Activated CD4-positive, alpha-beta T cell treated with anti-CD3 and anti-CD28 coated beads, Interleukin-2, amount 10 ng/mL, durations not matched to agents 24 days and 14 days (primary cell): ENCODE measurements at places on chromosomes 5 and 9. TPM values are rescaled to one million over a fixed set of nuclear protein-coding genes. Genes with fewer than 3 reads are reported as not detected.

Gene AMBP
- not detected in 2 replicates for total RNA-seq

GRCh38 chr5:124659798-124660197, 86.6 kb downstream of the ZNF608 start:
- peaks cover 9% of the 10 kb centered on the region for H3K27me3 ChIP-seq
- no peaks in the 10 kb centered on the region for H3K4me1 ChIP-seq
- no peaks in the 10 kb centered on the region for H3K36me3 ChIP-seq
- H3K4me3 ChIP-seq: no peak overlapping the region
- no peak overlapping the region for H3K27ac ChIP-seq

GRCh38 chr5:27788184-27788583, 749.8 kb upstream of the CDH9 start:
- H3K4me3 ChIP-seq: no peak overlapping the region
- DNase-seq: no peak
- no peaks in the 10 kb centered on the region for H3K27me3 ChIP-seq
- no peaks in the 10 kb centered on the region for H3K4me1 ChIP-seq

GRCh38 chr9:95249986-95250385, 67.5 kb downstream of the FANCC start:
- no peak for DNase-seq
- H3K27ac ChIP-seq: no peak overlapping the region
- H3K4me3 ChIP-seq: no peak overlapping the region

Gene LECT2
- total RNA-seq: not detected in 2 replicates

- H3K27me3 ChIP-seq: no peaks in the 10 kb centered on the region
- H3K4me1 ChIP-seq: no peaks in the 10 kb centered on the region
- H3K4me3 ChIP-seq: no peak overlapping the region
Measured at GRCh38 chr5:13510616-13511015, 433.9 kb downstream of the DNAH5 start.

Gene STKLD1
- total RNA-seq: 0.16 and 0.33 TPM in 2 replicates

Gene ANKRD34B
- not detected in 2 replicates for total RNA-seq

DNA sequence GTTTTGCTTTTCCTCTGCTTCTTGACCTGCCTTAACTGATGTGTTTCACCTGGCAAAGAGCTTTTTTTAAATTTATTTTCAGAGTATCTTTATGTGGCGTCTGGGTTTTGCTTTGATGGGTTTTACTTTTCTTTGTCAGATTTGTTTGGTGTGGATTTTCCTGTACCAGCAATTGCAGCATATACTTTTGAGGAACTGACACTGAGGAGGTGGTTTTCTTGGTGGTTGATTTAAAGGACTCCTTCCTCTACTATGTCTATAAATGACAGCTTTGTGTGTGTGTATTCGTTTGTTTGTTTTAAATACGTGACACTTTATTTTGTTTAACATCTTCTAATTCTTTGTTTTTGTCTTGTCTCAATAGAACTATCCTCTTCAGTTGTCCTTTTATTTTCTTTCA, 1071.9 kb upstream of the ARRDC3 start:
- no peak for DNase-seq
- no peaks in the 10 kb centered on the region for H3K4me1 ChIP-seq
- H3K4me3 ChIP-seq: no peak overlapping the region
- no peaks in the 10 kb centered on the region for H3K36me3 ChIP-seq
- no peak overlapping the region for H3K27ac ChIP-seq

Gene NR4A3
- 51.1 and 52.8 TPM in 2 replicates for total RNA-seq

DNA sequence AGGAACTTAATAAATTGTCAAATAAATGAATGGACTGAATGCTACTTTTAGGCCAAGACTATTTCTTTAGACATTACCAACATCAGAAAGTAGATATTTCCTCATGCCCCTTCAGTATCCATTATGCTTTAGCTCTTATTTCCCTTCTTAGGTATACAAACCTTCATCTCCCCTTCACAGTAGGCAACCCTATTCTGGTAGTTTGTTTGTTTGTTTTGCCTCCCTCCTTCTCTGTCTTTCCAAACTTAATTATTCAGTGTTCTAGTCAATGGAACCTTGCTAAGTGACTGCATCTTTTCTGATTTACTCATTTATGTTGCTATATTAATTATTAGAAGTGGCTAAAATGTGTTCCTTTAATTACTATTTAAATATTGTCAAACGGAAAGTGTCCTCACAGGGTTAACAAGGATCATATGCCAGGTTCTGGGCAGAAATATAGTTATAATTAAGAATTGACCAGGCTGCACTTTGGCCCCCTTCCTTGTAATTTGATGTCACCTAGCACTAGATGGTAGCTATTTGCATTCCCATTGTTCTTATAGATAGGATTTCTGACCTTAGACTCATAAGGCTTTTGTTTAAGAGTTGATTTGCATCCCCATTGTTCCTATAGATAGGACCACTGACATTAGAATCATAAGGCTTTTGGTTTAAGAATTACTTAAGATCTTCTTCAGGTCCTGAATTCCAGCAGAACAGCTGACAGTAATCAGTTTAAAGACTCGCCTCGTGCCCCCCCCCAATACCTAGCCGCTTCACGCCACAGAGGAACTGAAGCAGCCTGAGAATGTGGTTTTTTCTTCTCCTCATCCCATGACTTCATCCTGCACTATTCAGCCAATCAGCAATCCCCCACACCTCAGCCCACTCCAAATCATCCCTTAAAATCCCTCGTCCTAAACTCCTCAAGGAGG, 84.4 kb upstream of the NUDT12 start:
- no peak overlapping the region for H3K27ac ChIP-seq
- no peak for DNase-seq
- no peak overlapping the region for H3K4me3 ChIP-seq
- no peaks in the 10 kb centered on the region for H3K36me3 ChIP-seq

Gene COL15A1
- 0.05 and 0.12 TPM in 2 replicates for total RNA-seq

GRCh38 chr9:30773427-30773826, 1611.0 kb upstream of the ACO1 start:
- H3K4me1 ChIP-seq: no peaks in the 10 kb centered on the region
- DNase-seq: no peak
- H3K36me3 ChIP-seq: no peaks in the 10 kb centered on the region
- no peaks in the 10 kb centered on the region for H3K27me3 ChIP-seq
- H3K27ac ChIP-seq: no peak overlapping the region

DNA sequence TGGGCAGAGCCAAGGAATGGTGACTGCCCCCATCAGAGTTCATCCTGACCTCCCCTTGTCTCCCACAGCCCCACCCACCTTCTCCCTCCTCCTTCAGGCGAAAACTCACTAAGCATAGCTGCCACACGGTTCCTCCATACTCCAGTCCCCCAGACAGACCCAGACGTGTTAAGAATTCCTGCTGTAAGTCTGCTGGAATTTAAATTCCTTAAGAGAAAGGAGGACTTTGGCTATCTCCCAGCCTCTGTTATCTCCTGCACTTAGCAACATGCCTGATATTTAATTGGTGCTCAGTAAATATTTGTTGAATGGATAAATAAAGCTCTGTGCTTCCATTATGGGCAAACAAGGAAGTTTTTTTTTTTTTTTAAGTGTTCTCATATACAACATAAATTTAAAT, 213.7 kb downstream of the RFK start:
- peaks cover 22% of the 10 kb centered on the region for H3K4me1 ChIP-seq
- DNase-seq: no peak
- peaks cover 14% of the 10 kb centered on the region for H3K36me3 ChIP-seq

GRCh38 chr5:168055141-168055683, 236.2 kb upstream of the WWC1 start:
- H3K4me3 ChIP-seq: no peak overlapping the region
- no peak overlapping the region for H3K27ac ChIP-seq
- H3K27me3 ChIP-seq: no peaks in the 10 kb centered on the region

Gene NIM1K
- 0.82 and 0.97 TPM in 2 replicates for total RNA-seq

Gene INSYN2B
- not detected in 2 replicates for total RNA-seq

Gene PCDHA9
- total RNA-seq: not detected in 2 replicates

Gene NR5A1
- total RNA-seq: not detected in 2 replicates

Gene RELL2
- 24.1 TPM in 2 replicates for total RNA-seq

- H3K27me3 ChIP-seq: peaks cover 8% of the 10 kb centered on the region
- no peak overlapping the region for H3K4me3 ChIP-seq
- H3K27ac ChIP-seq: no peak overlapping the region
- DNase-seq: no peak
- no peaks in the 10 kb centered on the region for H3K4me1 ChIP-seq
Measured at GRCh38 chr5:107687404-107687803, 16.7 kb upstream of the EFNA5 start.

Gene GCNT4
- 0.52 and 0.70 TPM in 2 replicates for total RNA-seq
